ENCODE measurements at places on chromosomes 2 and 18.
A peak's percentile ranks its signal among the peaks of the same experiment; 100 is the strongest.

DNA sequence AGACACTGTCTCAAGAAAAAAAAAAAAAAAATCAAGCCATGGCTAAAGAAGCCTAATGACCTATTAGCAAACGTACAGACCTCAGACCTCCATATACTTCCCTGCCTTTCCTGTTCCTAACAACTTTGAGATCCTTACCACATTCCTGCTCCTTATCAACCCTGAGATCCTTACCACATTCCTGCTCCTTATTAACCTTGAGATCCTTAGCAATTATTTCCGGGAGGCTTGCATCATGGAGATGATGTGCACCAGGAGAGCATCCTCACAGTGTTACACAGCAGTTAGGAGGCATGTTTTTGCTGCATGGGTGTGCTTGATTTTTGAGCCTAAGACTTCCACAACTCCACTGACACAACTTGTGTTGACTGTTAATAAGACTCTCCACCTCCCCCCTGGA is 54.6 kb upstream of the RASGRP3 start:
- H3K36me3 ChIP-seq = no peaks in the 10 kb centered on the region
- no peak overlapping the region for H3K27ac ChIP-seq
- no peak overlapping the region for H3K4me3 ChIP-seq
- no peak for DNase-seq
- H3K4me1 ChIP-seq = no peaks in the 10 kb centered on the region

- H3K4me3 ChIP-seq = peak overlapping the region; percentile 92
- peaks cover 26% of the 10 kb centered on the region for H3K36me3 ChIP-seq
- peaks cover 59% of the 10 kb centered on the region for H3K4me1 ChIP-seq
- no peak overlapping the region for H3K27ac ChIP-seq
- H3K27me3 ChIP-seq = no peaks in the 10 kb centered on the region
Measured at GRCh38 chr2:177264209-177264692, 276 bp downstream of the NFE2L2 start.

DNA sequence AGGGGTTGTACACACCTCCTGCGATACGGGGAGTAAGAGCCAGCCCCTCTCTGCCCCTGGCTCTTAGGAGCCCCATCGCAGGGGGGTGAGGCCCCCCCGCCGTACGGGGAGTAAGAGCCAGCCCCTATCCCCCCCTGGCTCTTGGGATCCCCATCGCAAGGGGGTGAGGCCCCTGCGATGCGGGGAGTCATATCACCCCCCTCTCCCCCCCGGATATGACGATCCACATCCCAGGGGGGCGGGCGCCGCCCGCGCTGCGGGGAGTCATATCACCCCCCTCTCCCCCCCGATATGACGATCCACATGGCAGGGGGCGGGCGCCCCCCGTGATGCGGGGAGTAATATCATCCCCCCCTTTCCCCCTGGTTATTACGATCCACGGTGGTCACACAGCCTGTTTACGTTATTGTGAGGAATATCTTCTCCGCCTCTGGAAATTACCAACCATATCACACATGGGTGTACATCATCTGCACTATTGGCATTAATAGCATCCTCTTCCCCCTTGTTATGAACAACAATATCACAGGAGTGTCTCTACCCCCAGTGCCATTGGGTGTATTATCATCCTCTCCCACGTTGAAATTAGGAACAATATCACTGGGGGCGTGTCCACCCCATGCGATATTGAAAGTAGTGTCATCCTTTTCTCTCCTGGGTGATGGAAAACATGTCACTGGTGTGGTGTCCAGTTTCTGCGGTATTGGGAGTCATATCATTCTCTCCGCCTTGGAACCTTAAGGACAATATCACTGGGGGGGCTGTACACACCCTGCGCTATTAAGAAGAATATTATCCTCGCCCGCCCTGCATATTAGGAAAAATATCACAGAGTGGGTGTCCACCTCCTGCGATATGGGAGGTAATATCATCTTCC is 24.7 kb upstream of the NAGK start:
- DNase-seq = no peak
- no peaks in the 10 kb centered on the region for H3K4me1 ChIP-seq
- no peak overlapping the region for H3K27ac ChIP-seq
- H3K4me3 ChIP-seq = no peak overlapping the region
- H3K27me3 ChIP-seq = no peaks in the 10 kb centered on the region
- H3K36me3 ChIP-seq = peaks cover 2% of the 10 kb centered on the region

DNA sequence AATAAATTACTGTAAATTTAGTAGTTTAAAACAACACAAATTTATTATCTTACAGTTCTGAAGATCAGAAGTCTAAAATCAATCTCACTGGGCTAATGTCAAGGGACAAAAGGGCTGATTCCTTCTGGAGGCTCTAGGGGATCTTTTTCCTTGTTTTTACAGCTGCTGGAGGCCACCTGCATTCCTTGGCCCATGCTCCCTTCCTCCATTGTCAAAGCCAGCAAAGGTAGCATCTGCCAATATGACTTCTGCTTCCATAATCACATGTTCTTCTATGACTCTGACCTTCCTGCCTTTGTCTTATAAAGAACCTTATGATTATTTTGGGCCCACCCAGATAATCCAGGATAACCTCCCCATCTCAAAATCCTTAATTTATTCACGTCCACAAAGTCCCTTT is 46.0 kb upstream of the FAM136A start:
- H3K27me3 ChIP-seq = peaks cover 5% of the 10 kb centered on the region
- no peak overlapping the region for H3K4me3 ChIP-seq
- DNase-seq = no peak
- no peak overlapping the region for H3K27ac ChIP-seq
- H3K4me1 ChIP-seq = no peaks in the 10 kb centered on the region

GRCh38 chr18:64037812-64038414 is 68.0 kb downstream of the SERPINB8 start:
- DNase-seq = no peak
- H3K4me3 ChIP-seq = no peak overlapping the region
- no peaks in the 10 kb centered on the region for H3K4me1 ChIP-seq
- H3K36me3 ChIP-seq = no peaks in the 10 kb centered on the region

- peaks cover 2% of the 10 kb centered on the region for H3K27me3 ChIP-seq
- H3K4me3 ChIP-seq = no peak overlapping the region
- peak overlapping the region; percentile 85 for H3K27ac ChIP-seq
Measured at GRCh38 chr2:112916145-112916571, 5.2 kb downstream of the IL37 start.

DNA sequence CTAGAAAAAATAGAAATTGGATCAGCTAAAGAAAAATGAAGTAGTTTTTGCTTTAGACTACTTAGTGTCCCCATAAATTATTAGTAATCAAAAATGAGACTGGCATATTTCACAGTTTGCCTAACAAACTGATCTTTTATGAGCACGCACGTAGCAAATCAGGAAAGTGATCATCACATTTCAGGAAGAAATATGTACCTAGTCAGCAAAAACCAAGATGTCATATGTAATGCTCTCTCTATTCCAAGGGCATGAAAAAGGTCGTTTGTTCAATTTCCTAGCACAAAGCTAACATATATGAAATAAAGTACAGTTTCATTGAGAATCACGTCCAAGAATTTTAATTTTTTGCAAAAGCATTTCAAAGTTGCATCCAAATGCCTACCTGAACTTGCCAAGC is 600.4 kb upstream of the CHAC2 start:
- H3K36me3 ChIP-seq = no peaks in the 10 kb centered on the region
- no peak overlapping the region for H3K27ac ChIP-seq
- DNase-seq = no peak
- no peaks in the 10 kb centered on the region for H3K27me3 ChIP-seq
- H3K4me3 ChIP-seq = no peak overlapping the region

DNA sequence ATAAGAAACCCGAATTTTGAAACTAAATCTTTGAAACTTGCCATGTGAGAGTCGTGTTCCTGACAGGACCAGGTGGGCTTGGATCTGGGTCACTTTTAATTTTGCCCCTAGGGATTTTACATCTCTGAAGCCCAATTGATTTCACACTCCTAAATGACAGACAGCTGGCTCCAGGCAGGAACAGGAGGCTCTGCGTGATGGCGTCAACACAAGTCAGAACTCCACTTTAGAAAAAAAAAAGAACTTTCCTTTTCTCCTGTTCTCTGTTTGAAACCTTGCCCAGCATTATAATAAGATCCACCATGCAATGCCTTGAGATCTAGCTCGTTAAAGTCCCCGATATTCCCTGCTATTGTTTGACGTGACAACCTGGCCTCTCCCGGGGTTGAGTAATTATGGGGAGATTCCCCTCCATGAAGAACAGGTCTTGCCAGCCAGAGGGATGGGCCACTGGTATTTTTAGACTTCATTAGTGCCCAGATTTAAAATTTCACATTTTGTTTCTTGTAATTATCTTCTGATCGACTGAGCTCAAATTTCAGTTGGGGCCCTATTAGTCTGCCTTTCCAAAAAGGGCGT is 260.3 kb downstream of the KLHL29 start:
- H3K4me1 ChIP-seq = no peaks in the 10 kb centered on the region
- no peak overlapping the region for H3K27ac ChIP-seq
- H3K27me3 ChIP-seq = no peaks in the 10 kb centered on the region
- no peaks in the 10 kb centered on the region for H3K36me3 ChIP-seq

- H3K4me1 ChIP-seq = no peaks in the 10 kb centered on the region
- DNase-seq = no peak
- no peaks in the 10 kb centered on the region for H3K27me3 ChIP-seq
- H3K4me3 ChIP-seq = no peak overlapping the region
- no peak overlapping the region for H3K27ac ChIP-seq
Measured at GRCh38 chr18:69659142-69659651, 258.5 kb downstream of the DOK6 start.

GRCh38 chr2:54106631-54107454 is 8.6 kb upstream of the ACYP2 start:
- peaks cover 10% of the 10 kb centered on the region for H3K4me1 ChIP-seq
- no peaks in the 10 kb centered on the region for H3K36me3 ChIP-seq
- no peaks in the 10 kb centered on the region for H3K27me3 ChIP-seq
- H3K4me3 ChIP-seq = no peak overlapping the region
- no peak overlapping the region for H3K27ac ChIP-seq

GRCh38 chr2:76721226-76721625 is 801.0 kb downstream of the LRRTM4 start:
- no peaks in the 10 kb centered on the region for H3K27me3 ChIP-seq
- H3K4me1 ChIP-seq = no peaks in the 10 kb centered on the region
- H3K36me3 ChIP-seq = no peaks in the 10 kb centered on the region
- H3K27ac ChIP-seq = no peak overlapping the region

- H3K36me3 ChIP-seq = peaks cover 13% of the 10 kb centered on the region
- no peak overlapping the region for H3K4me3 ChIP-seq
- H3K4me1 ChIP-seq = peaks cover 9% of the 10 kb centered on the region
- H3K27ac ChIP-seq = no peak overlapping the region
Measured at GRCh38 chr2:31931916-31932315, 78.9 kb downstream of the MEMO1 start.

DNA sequence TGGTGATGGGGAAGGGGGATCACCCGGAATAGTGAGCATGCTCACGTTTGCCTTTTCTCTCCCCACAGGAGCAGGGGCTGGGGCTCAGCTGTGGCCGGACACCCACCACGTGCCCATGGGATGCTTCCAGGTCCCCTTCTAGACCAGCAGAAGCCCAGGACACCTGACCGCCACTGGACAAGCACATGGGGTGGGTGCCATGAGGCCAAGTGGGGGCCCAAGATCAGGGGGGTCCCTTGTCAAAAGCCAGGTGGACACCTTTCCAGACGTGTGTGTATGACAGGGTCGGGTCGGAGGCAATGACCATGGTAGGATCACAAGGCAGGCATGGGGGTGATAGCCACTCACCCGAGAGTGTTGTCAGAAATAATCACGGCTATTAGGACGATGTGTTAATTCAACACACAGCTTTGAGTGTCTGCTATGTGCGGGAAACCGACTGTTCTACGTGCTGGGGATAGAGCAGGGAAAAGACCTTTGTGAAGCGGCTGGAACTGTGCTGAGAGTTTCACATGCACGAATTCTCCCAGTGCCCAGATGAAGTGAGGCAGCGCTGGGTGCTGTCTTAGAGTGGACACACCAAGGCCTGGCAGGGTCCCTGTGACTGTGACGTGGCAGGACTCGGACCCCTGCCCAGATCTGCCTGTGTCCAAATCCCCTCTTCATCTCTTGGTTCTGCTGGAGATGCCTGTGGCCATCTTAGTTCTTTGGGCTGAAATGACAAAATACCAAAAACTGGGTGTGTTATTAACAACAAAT is 244.7 kb downstream of the NDUFA10 start:
- H3K4me3 ChIP-seq = no peak overlapping the region
- H3K36me3 ChIP-seq = no peaks in the 10 kb centered on the region
- H3K27ac ChIP-seq = no peak overlapping the region
- H3K4me1 ChIP-seq = no peaks in the 10 kb centered on the region
- DNase-seq = no peak
- peaks cover 3% of the 10 kb centered on the region for H3K27me3 ChIP-seq

- DNase-seq = no peak
- no peak overlapping the region for H3K4me3 ChIP-seq
- H3K36me3 ChIP-seq = no peaks in the 10 kb centered on the region
- H3K4me1 ChIP-seq = peaks cover 4% of the 10 kb centered on the region
- H3K27me3 ChIP-seq = peaks cover 5% of the 10 kb centered on the region
Measured at GRCh38 chr18:73990258-73990657, 157.4 kb downstream of the FBXO15 start.

- peaks cover 9% of the 10 kb centered on the region for H3K4me1 ChIP-seq
- DNase-seq = no peak
- no peak overlapping the region for H3K4me3 ChIP-seq
- H3K27ac ChIP-seq = no peak overlapping the region
- no peaks in the 10 kb centered on the region for H3K36me3 ChIP-seq
- peaks cover 2% of the 10 kb centered on the region for H3K27me3 ChIP-seq
Measured at GRCh38 chr18:10013621-10014543, 100.1 kb downstream of the VAPA start.

DNA sequence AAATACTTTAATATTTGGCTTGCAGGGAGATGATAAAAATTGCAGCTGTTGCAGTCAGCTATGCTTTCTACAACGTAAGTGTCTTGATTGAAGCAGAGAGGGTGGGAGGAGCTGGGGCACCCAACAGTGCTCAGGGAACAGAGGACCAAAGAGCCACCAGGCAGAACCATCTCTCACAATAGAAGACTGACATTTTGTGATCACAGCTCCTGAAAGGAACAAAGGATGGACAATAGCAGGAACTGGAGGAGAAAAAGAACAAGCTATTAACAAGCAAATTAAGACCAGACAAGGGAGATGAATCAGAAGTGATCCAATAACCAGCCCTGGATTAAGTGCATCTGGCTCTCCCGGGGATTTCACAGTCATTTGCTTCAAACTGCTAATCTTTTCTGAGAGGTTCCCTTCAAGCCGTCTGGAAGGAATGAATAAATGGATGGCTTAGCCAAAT is 65.7 kb upstream of the SMAD2 start:
- H3K4me3 ChIP-seq = no peak overlapping the region
- H3K36me3 ChIP-seq = no peaks in the 10 kb centered on the region
- no peaks in the 10 kb centered on the region for H3K4me1 ChIP-seq
- DNase-seq = no peak

Measured in activated naive CD8-positive, alpha-beta T cell treated with anti-CD3 and anti-CD28 coated beads, Interleukin-2, amount 50 U/mL, for 24 hours (primary cell).